ENCODE measurements at places on chromosomes 7 and 10.

DNA sequence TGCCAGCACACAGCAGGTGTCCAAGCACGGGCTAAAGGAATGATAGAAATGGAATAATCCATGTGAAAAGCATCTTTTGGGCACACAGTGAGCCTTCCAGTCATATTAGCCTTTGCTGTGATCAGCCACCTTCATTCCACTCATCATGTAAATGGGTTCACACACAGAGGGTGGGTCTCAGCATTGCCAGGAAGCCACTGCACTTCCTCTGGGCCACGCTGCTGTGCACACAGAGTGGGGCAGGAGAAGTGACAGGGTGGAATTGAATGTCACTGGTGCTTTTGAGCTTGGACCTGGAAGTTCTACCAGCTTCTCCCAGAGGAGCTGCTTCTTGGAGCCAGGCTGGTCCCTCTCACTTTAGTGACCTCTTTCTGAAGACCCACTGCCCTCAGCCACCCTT lies 203.5 kb downstream of the USP6NL start:
- DNase-seq: no peak

DNA sequence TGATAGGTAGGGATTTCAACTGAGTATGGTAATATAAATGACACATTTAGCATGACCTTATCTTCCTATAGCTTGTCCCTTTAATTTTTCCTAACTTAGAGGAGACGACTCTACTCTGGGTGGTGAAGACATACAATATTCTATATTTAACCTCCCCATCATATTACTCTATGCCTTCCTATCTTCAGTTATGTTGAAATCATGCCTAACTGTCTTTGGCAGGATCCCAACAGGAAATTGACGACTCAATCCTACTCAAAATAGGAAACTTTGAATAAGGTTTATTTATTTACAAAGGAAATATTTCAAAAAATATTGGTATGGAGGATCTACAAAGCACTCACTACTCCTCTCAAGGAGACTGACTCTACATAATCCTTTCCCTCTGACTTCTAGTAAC lies 24.1 kb upstream of the SEMA3A start:
- no peak for DNase-seq

GRCh38 chr10:31158011-31158658 lies 126.5 kb upstream of the ZNF438 start:
- no peak for DNase-seq

DNA sequence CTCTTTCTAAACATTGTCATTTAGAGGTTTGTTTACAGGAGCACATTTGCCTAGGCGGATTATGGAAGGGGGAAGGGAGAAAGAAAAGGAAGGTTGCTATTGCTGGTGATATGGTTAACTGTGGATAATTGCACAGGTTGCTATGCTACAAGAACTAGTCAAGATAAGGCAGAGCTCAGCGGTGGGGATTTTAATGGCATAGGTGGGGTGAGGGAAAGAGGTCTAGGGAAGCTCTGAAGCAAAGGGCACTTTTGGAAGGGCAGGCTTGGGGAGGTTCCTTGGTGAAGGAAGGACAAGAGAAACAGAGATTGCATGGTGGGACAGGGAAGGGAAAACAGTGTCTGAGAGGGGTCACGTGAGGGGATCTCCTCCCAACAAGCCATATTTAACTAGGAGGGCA lies 19.5 kb downstream of the HYAL4 start:
- no peak for DNase-seq

- no peak for DNase-seq
Observed at GRCh38 chr7:15418264-15418663, 143.6 kb downstream of the AGMO start.

- no peak for DNase-seq
Observed at GRCh38 chr10:126131341-126131740, 235.0 kb downstream of the FANK1 start.

- DNase-seq: no peak
Observed at GRCh38 chr7:72313906-72314305, 98.2 kb downstream of the CALN1 start.

- no peak for DNase-seq
Observed at GRCh38 chr7:77157446-77157845, 35.0 kb downstream of the CCDC146 start.
